ENCODE measurements at places on chromosomes 2 and 18. TPM values are rescaled to one million over a fixed set of nuclear protein-coding genes. Genes with fewer than 3 reads are reported as not detected.

- DNase-seq = no peak
Measured at GRCh38 chr2:239469106-239469960, 68.5 kb upstream of the HDAC4 start.

GRCh38 chr2:7620255-7620654 is 703.0 kb downstream of the RNF144A start:
- DNase-seq = no peak

- no peak for DNase-seq
Measured at GRCh38 chr2:75475049-75475448, 85.7 kb downstream of the EVA1A start.

DNA sequence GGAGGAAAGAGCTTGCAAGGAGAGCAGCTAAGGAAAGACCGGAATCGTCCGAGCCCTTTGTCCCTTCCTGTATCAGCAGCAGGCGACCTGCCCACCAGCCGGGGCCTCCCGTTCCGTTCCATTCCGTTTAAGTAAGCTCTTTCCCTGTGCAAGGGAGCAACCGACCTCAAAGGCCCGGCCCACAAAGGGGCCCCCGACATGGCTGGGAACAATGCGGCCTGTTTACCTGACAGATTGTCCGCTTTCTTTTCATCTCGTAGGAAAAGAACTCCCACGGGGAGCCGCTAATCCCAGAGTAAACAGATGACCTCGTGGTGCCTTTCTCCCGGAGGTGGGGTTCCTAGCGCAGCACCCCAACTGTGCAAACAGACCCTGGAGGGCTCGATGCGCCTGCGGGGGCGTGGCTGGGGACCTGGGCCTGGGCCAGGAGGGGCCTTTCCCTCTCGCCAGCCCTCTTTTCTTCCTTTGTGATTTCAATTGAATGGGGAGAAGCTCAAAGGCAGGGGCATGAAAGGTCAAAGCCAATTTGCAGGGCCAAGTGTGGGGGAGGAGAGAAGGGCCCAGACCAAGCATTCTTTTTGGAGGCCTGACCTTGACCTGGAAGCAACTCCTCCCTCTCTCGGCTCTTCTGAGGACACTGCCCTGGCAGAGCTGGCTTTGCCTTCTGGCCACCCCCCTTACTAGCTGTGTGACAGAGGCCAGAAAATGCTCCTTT is 120.2 kb downstream of the INHBB start:
- DNase-seq = no peak

GRCh38 chr18:76461148-76461547 is 33.9 kb downstream of the ZNF516 start:
- no peak for DNase-seq

- DNase-seq = no peak
Measured at GRCh38 chr2:60634438-60634837, 81.0 kb upstream of the BCL11A start.

DNA sequence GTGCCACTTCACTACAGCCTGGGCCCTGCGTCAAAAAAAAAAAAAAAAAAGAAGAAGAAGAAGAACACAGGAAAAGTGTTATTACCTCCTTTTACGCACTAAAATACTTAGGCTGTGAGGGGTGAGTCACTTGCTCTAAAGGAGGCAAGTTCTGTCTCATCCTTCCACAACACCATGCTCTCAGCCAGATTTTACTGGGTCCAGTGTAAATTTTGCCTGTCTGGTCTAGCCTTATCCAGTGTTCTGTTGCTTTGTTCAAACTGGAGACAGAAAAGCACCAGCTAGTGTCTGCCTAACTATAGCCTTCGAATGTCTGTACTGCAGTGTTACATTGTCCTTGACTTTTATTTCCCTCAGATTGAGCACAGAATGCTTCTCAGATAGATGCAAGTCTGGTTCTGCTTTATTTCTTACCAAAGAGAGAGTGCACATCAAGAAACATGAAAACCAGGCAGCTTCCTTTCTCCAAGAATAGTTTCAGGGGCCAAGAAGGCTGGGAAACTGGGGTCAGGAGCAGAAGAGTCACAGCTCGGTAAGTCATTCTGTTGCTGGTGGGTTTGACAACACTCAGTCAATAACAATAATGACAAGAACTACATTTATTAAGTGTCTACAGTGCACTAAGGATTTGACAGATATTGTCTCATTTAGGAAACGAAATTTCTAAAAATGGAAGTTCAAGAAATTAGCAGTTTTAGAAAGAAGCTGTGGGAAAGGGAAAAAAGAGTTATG is 3.1 kb upstream of the MSGN1 start:
- no peak for DNase-seq

GRCh38 chr18:47427923-47428637 is 176.6 kb upstream of the SKOR2 start:
- no peak for DNase-seq

- DNase-seq = no peak
Measured at GRCh38 chr2:31216734-31217133, 581 bp downstream of the CAPN14 start.

- DNase-seq = no peak
Measured at GRCh38 chr2:28995765-28996750, 15.0 kb downstream of the TOGARAM2 start.

DNA sequence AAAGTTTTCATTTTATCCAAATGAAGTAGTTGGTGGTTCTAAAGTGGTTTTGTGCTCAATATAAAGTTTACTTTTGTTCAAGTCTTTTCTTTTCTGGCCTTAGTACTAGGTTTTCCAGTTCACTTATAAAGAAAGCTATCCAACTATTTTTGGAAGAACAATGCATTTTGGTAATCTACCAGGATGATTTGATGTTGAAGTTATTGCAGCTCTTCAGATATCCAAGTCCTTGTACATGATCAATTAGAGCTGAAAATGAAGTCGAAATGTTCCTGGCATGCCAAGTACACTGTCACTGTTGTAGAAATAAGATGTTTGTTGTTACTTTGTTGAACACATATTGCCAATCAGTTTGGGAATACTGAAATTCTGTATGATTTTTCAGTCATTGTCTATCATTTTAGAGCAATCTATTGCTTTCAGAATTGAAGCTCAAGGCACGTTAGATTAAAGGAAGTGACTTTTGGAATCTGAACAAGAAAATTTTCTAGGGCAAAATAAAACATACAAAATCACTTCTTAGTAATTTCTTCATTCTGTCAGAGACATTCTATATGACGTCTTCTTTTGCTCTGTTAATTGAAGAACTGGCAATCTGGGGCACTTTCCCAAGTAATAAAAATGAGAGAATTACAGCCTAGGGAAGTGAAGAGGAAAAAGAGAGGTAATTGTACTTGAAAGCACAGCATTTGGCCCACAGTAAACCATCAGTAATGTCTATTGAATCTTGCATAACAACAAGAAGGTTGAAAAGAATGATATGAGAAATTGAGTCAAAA is 232.3 kb downstream of the MREG start:
- no peak for DNase-seq

SCYGR7 gene
- not detected for total RNA-seq

DNER gene
- not detected for total RNA-seq

ITPRIPL1 gene
- 51.4 TPM for total RNA-seq

RAB6C gene
- not detected for total RNA-seq

DCDC2C gene
- total RNA-seq = not detected

TWIST2 gene
- total RNA-seq = not detected

CAVIN2 gene
- total RNA-seq = not detected

SP140 gene
- 241 TPM for total RNA-seq

All from activated CD4-positive, alpha-beta T cell treated with anti-CD3 and anti-CD28 coated beads, Interleukin-2, amount 10 ng/mL, durations not matched to agents 24 days and 14 days (primary cell).